ENCODE measurements at places on chromosomes 7 and 10.

DNA sequence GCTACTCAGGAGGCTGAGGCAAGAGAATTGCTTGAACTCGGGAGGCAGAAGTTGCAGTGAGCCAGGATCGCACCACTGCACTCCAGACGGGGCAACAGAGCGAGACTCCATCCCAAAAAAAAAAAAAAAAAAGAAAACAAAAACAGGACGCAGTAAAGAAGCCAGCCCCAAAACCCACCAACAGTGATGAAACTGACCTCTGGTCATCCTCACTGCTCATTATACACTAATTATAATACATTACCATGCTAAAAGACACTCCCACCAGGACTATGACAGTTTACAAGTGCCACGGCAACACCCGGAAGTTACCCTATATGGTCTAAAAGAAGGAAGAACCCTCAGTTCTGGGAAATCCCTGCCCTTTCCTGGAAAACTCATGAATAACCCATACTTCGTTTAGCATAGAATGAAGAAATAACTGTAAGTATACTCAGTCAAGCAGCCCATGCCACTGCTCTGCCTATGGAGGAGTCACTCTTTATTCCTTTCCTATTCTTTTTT lies 40.0 kb upstream of the EIF4H start:
- no peak for DNase-seq

- no peak for DNase-seq
Measured at GRCh38 chr10:71093531-71093930, 118.8 kb upstream of the UNC5B start.

- DNase-seq = no peak
Measured at GRCh38 chr10:119291223-119291900, 84.0 kb downstream of the GRK5 start.

DNA sequence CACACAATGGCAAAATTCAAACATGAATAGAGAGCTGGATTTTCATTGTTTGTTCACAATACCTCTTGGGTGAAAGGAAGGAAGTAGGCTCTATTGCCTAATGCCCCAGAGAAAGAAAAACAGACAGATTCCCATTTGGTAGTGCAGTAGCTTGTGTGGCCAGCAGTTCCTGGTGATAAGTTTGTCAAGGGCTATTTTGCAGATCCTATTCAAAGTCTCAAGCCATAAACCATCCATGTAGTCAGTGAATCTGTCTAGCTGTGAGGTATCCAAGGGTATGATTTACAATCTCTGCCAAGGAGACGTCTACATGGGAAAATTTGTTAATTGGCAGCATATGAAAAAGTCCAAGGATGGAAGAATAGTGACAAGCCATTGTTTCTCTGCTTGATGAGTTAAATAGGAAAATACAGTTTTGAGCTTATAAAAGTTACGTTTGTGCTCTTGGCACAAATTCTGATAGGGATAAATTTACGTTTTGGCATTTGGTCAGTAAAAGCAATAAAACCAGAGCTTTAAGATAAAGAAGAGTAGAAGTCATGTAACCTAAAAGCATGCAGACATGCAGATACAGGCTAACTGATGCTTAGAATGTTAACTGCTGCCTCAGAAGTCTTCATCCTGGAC lies 269.1 kb downstream of the GATA3 start:
- no peak for DNase-seq

GRCh38 chr7:93890464-93891068 lies at the start of gene TFPI2:
TFPI2 (minus strand) TSS chr7:93890753; CDS start chr7:93890678, 75 bp downstream.
- no peak for DNase-seq

DNA sequence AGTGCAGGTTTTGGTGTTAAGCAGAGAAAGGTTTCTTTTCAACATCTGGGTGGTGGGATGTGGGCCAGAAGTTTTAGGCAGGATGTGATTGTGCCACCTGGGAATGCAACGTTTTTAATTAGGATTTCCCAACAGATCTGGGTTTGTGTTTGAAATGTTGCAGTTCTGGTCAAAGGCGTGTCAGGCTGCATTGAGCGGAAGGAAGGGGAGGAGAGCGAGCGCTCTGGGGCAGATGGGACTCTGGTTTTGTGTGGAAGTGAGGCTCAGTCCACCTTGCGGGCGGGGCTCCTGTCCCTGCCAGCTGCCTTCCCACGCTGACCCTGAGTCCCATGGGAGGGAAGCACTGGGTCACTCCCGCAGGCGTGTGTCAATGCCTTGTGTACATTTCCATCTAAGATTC lies 767.7 kb downstream of the KCNMA1 start:
- no peak for DNase-seq
